Stimulated activated CD8-positive, alpha-beta memory T cell treated with anti-CD3 and anti-CD28 coated beads, Interleukin-12 subunit alpha, Interleukin-12 subunit beta, amount 100 ng/mL, for 1 hour (primary cell): ENCODE measurements at places on chromosomes 7 and 10.

- peak; percentile 20 for DNase-seq
Measured at GRCh38 chr7:101099969-101100781, 14.9 kb downstream of the TRIM56 start.

GRCh38 chr10:61257956-61258496 is 195.2 kb downstream of the TMEM26 start:
- DNase-seq = no peak

GRCh38 chr7:80859272-80859970 is 59.4 kb downstream of the SEMA3C start:
- DNase-seq = no peak

GRCh38 chr10:128027306-128027705 is 98.9 kb downstream of the MKI67 start:
- DNase-seq = no peak

DNA sequence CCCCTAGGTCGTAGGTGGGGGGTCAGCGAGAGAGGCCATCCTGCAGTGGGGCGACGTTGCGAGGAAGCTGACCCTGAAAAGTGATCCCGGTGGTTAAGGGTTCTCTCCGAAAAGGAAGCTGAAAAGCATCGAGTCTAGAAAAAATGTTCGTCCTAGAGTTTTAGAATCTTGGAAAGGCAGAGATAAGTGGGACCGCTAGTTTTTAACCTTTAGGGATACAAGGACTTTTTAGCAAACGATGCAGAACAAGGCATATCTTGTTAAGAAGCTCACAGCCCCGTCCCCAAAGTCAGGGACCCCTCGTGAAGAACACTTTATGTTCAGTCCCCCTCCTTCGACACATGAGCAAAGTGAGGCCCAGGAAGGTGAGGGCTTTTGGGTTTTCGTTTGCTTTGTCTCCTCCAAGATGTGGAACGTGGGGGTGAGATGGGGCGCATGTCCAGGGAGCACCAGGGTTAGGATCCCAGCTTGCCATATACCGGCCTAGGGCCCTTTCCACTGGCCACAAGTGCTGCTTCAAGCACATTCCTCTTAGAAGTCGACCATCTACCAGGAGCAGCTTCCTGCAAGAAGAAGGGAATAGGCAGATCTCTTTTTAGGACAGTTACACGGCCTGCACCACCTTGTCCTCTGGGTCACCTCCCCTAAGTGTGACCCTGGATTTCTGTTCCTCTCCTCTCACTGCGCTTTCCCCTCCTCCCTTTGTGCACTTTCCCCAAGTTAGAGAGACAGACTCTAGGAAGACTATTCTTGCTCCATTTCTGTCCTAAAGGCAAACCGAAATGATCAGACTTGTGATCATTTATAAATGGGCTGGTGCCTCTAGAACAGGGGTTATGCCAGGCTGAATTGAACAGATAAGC is 969 bp downstream of the SLC35G1 start:
- no peak for DNase-seq

GRCh38 chr7:7769710-7770627 is 51.6 kb upstream of the RPA3 start:
- no peak for DNase-seq
